ENCODE measurements at places on chromosomes 7 and 10.

- DNase-seq: no peak
These were observed 74.3 kb downstream of the CFAP46 start for GRCh38 chr10:132867801-132868644.

GRCh38 chr10:86804805-86805204 is 48.4 kb downstream of the BMPR1A start:
- no peak for DNase-seq

- no peak for DNase-seq
These were observed 166.3 kb downstream of the RNLS start for GRCh38 chr10:88416801-88417200.

DNA sequence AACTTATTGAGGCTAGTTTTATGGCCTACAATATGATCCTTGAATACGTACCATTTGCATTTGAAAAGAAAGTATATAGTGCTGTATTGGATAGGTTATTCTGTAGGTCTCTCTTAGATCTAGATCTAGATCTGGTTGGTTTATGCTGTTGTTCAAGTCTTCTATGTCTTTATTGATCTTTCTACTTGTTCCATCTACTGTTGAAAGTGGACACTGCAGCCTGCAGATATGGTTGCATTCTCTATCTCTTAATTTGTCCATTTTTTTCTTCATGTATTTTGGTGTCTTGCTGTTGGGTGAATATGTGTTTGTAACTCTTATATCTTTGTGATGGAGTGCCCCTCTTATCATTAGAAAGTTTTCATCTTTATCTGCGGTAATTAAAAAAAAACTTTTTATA is 139.4 kb upstream of the PCDH15 start:
- DNase-seq: no peak

- no peak for DNase-seq
These were observed 1.2 kb downstream of the AGAP3 start for GRCh38 chr7:151087245-151088018.

GRCh38 chr7:129775695-129776361 is 164.3 kb downstream of the NRF1 start:
- DNase-seq: no peak

- DNase-seq: no peak
These were observed 1.1 kb upstream of the TECTB start for GRCh38 chr10:112282086-112282485.

- DNase-seq: no peak
These were observed 117.6 kb upstream of the LRGUK start for GRCh38 chr7:134009314-134010110.

DNA sequence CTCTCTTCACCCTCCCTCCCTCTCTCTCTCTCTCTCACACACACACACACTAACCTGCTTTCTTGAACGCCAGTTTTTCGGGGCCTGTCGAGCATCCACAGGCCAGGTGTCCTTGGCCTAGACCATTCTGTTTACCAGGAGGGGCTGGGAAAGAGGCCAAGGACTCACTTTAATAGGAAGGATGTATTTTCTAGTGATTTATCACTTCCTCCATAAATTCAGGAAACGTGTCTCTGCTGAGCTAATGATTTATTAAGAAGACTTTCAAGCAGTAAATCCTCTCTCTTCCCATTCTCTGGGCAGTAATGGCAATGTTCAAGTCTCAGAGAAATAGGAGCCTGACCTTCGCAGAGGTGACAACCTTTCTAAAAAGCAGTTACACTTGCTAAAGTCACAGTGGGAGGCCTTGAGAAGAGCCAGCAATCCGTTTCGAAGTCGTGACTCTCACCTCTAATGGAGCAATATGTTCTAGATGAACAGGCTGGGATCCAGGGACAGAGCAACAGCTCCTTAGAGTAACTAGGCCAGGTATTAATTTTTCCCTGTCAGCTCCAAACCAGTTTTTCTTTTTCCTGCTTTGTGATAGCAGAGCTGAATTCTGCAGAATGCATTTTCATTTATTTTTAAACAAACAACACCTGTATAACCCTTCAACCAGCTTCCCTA is 1357.5 kb upstream of the SORCS1 start:
- no peak for DNase-seq

GRCh38 chr7:135938563-135938962 is 38.6 kb downstream of the MTPN start:
- DNase-seq: no peak

DNA sequence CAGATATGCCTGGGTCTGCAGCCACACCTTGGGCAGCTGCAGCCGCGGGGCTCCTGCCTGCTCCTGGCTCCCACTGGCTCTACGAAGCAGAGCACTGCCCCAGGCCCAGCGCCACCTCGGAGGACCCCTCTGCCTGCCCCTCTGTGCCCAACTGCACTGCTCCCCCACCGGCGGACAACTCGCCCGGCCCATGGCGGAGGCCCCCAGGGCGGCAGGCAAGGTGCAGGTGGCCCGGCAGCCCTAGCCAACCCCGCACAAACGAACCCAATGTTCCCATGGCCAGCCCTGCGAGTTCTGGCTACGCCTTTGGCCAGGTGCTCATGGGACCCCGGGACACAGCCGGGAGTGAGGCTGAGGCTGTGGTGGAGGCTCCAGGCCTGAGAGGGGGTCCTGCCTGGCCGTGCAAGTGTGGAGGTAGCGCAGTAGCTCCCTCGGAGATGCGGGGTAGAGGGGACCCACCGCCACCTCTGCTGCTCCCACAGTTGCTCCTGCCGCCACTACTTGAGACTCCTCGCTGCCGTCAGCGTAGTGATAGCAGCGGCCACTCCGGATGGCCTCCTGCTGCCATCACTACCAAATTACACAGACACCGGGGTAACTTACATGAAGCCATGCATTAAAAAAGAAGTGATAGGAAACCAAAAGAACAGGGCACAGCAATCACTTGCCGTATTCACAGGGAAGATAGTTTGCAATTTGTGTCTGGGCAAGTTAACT is 97.3 kb upstream of the SP4 start:
- no peak for DNase-seq

DNA sequence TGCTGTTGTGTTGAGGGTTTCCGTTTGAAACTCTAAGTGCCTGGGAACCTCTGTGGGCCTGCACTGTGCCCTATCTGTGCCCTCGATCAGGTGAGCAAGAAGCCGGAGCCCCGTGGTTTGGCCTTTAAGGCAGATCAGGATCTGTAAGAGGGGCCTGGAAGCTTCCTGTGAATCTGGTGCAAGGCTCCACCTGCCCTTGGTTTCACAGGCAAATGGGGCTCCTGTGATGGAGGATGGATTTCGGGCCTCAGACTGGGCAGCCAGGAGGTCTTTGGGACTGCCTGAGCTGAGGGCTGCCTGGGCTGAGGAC is 21.6 kb downstream of the SCART1 start:
- no peak for DNase-seq

DNA sequence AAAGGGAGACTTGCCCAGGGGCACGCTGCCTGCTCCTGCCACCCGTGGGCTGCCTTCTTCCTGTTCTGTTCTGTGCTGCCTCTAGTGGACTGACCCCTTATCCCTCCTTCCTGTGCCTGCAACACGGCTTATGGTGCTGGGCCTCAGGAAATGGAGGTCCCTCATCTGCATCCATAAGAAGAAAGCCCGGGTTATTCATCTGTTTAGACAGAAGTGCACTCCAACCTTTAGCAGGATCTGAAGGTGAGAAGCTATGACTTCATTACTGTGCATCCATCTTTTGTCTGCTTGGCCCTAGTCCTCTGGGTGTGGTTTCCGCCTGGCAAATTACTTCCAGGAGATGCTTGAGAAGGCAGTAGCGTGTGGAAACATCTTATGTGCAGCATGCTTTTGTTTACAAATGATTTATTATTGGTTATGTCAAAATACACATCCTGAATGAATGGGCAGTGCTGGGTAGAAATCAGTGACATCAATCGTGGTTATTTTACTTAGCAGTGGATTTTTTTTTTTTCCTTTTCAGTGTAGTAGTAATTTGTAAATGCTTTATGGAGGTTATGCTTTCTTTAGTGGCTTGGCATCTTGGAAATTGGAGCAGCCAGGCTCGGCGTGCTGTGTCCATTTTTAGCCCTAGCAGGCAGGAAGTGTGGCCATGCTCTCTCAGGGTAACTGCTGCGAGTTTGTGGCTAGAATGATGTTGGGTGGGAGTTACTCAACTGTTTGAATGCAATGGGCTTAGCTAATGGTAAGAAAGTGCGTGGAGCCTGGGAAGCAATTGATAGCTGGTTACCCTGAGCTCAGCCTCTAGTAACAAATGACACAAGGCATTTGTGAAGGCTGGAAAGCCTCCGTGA is 12.7 kb downstream of the PTPRE start:
- no peak for DNase-seq

- no peak for DNase-seq
These were observed 69.8 kb downstream of the ORC5 start for GRCh38 chr7:104137971-104138370.

- no peak for DNase-seq
These were observed 293.0 kb upstream of the IMMP2L start for GRCh38 chr7:111855161-111855841.

DNA sequence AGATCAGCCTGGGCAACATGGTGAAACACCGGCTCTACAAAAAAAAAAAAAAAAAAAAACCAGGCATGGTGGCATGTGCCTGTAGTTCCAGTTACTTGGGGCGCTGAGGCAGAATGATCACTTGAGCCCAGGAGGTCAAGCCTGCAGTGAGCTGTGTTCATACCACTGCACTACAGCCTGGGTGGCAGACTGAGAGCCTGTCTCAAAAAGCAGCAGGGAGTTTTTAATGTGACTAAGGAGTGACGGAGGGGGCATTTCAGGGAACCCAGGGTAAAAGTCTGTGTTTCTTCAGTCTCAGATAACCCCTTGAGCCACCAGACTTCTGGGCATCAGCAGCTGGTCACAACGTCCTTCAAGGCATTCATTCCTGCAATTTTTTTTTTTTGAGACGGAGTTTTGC is 2.2 kb upstream of the C10orf95 start:
- no peak for DNase-seq

DNA sequence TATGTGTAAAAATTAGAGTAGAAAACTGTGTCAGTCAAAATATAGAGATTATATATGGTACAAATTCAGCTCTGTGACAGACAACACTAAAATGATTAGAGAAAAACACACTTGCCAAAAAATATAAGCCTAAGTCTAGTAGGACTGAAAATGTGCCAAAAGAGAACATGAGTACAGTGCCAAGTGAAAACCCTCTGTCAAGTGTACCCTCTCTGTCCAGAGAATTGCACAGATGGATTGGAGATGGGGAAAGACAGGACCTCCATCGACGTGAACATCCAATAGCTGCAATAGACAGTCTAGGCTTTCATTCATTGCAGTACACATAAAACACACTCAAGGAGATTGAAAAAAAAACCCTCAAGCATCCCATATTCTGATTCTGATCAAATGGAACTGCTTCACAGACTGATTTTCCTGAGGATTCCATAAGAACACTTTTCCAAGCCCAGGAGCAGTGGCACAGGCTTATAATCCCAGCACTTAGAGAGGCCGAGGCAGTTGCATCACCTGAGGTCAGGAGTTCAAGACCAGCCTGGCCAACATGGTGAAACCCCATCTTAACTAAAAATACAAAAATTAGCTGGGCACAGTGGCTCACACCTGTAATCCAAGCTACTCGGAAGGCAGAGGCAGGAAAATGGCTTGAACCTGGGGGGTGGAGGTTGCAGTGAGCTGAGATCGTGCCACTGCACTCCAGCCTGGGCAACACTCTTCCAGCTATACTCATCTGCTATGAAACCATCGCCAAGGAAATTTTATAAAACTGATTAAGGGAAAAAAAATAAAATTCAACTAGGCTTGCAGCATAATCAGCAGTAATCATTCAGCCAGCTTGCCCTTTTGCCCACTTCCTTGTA is 110.0 kb upstream of the TRIM24 start:
- no peak for DNase-seq

GRCh38 chr7:44738051-44738723 is 10.5 kb upstream of the ZMIZ2 start:
- DNase-seq: no peak

- DNase-seq: no peak
These were observed 9.0 kb upstream of the ADAP1 start for GRCh38 chr7:963236-964078.

DNA sequence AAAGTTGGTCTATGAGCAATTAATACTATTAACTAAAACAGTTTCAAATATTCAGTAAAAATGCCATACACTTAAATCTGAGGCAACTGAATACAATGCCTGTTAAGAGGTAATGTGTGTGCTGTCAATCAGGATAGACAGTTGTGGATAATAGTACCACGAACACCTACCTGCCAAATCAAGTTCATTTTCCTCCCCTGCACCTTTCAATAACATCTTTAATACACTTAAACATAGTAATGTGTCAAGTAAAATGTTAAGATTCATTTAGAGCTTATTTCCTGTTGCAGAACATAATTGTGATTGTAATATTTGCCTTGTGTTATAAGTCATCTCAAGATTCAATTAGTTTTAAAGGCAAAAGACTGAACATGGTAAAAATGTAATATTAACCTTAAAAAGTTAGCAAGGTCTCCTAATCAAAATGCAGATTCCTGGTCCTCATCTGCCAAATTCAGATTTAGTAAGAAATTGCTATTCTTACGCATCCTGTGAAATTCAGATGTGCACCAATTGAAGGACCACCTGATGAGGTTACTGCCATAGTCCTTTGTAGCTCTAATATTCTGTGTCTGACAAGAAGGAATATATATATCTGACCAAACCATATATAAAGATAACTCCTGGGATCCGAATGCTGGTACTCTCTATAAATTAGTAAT is 37.1 kb downstream of the COL1A2 start:
- DNase-seq: no peak

- DNase-seq: no peak
These were observed 92.2 kb downstream of the SEMA3C start for GRCh38 chr7:80826520-80827238.

- no peak for DNase-seq
These were observed 100.8 kb upstream of the FAM20C start for GRCh38 chr7:91396-92175.

DNA sequence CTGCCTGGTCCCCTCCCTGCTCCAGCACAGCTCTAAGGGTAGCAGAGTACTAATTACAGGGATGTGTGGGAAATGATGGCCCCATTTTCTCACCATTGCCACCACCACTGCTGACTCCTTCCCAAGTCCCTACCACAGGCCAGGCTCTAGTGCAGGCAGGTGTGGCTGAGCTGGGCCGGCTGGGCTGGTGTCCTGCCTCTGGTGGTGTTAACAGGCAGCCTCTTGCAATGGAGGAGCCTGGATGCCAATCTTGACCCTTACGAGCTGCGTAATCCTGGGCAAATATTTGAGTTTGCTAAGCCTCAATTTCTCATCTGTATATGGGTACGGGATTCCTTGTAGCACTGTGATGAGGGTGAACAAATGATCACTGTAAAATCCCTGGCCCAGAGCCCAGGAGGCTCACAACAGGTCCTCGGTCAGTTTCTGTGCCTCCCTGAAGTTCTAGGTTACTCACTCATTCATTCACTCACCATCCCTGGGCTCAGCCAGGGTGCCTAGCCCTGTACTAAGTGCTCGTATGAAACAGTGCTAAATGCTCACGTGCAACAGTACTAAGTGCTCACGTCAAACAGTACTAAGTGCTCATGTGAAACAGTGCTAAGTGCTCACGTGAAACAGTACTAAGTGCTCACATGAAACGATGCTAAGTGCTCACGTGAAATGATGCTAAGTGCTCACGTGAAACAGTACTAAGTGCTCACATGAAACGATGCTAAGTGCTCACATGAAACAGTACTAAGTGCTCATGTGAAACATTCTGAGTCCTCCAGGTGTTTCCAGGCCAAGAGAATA is 2.3 kb upstream of the FZD9 start:
- DNase-seq: no peak

Data from activated CD8-positive, alpha-beta memory T cell treated with anti-CD3 and anti-CD28 coated beads for 4 hours (primary cell).